Dorsolateral prefrontal cortex (tissue), 122 donors: ENCODE measurements at places on chromosomes 6 and 20.

GRCh38 chr6:36221674-36222073 is 25.1 kb downstream of the BRPF3 start:
- DNase-seq, result no peak

DNA sequence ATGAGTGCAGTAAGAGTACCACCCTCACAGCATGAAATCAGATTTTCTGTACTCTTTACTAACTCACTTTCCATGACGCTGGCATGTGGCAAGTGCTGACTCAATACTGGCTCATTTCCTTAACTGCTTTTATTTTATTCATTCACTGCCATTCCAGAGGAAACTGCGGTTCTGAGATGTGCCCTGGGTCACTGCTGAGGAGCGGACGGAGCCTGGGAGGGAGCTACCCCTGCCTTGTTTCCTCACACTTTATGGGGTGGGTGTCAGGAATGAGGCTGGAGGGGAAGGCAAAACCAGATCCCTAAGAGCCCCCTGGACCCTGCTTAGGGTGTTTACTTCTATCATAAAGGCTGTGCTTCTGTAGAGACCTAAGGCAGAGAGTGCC is 14.4 kb downstream of the NT5E start:
- DNase-seq, result no peak

DNA sequence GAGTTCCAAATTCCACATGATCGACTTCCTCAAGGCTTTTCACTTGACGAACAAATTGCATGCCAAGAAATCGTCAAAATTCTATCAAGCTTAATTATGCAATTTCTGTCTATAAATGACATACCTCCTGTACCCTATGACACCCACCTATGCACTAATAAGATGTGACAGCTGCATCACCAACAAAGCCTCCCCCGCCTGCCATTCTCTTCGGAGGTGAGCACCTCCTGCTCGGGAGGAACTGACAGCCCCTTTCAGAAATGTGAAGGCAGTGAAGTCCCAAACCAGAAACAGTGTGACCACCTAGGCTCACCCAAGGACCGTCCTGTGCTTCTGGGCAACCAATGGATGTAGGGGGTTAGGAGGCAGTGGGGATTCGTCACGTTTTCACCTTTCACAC is 37.1 kb downstream of the GPR6 start:
- no peak for DNase-seq

DNA sequence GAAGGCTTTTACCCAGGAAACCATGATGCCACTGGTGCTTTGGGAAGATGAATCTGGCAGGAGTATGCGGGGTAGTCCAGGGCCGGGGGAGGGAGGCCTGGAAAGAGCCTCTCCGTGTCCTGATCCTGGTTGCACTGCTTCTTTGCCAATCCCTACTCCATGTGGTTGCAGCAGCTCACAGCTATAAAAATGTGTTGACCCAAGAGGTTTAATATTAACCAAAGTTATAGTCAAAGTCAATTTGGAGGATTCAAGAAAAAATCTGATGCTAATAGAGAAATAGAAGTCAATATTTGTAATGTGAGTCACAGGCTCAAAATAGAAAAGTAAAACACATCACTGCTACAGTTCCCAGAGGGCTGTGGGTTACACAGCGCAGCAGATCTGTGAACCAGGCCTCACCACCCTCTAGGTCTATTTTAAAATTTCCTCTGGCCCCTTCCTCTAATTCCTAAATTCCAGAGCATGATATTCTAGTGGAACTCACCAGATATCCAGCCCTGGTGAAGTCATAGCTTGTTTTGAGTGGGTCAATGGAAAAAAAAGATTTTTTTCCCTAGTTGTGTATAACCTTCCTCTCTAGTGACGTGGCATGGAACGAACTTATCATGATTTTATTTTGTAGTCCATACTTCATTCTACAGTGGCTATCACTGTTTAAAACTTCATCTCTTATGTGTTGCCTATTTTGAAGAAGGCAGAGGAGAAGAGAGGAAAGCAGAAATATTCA is 63.2 kb upstream of the BMP2 start:
- no peak for DNase-seq

DNA sequence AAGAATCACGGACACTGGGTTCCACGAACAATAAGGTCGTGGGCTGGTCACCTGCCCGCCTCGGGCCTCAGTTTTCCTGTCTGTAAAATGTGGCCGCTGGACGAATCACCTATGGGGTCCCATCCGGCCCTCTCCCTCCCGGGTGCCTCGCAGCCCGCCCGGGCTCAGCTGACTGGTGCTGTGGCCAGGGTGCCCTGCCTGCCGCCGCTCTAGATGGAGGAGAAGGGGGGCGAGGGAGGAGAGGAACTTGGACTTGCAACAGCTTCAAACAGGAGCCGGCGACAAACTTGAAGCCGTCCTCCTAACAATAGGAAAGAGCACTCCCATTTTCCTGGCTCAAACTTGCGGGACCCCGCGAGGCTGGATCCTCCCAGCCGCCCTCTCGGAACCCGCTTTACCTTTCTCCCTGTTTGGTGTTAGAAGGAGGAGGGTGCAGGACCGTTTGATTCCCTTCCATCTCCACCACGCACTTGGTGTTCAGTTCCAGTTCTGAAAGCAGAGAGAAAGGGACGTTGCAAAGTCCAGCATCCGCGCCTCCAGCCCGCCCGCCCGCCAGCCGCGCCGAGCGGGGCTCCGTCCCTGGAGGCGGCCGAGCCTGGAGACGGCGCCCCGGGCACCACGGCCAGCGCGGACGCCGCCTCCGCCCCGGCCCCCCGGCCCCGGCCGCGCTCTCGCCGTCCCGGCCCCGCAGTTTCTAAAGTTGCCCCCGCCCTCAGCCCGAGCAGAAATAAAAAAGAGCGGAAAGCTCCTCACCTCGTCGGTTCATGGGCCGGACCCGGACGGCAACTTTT is 584 bp downstream of the KIF13A start:
- DNase-seq, result peak; percentile 73

DNA sequence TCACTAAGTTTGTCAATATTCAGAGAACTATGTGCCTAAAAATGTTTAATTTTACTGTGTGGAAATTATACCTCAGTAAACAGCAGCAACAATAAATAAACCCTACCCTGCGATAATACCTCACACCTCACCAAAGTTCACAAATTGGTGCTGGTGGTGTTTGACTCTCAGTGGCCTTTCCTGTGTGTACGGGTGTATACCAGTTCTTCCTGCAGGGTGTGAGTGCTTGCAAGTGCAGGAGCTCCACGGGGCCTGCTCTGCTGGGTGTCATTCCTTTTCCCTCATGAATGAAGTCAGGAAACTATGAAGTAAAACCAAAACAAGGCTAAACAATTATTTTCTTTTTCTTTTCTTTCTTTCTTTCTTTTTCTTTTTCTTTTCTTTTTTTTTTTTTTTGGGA is 4.1 kb upstream of the ENPP5 start:
- DNase-seq, result no peak
